ENCODE measurements at places on chromosomes 4 and X. TPM values are rescaled to one million over a fixed set of nuclear protein-coding genes. Genes with fewer than 3 reads are reported as not detected.

GRCh38 chr4:5708449-5709206 is at the start of gene EVC2:
EVC2 (minus strand) TSS chr4:5708559; CDS start chr4:5708513, 46 bp downstream.
- H3K36me3 ChIP-seq = no peaks in the 10 kb centered on the region
- peak within 1 kb of the TSS; percentile 64 for H3K4me3 ChIP-seq
- DNase-seq = no peak
- H3K27me3 ChIP-seq = no peaks in the 10 kb centered on the region
- peak within 1 kb of the TSS; percentile 46 for H3K27ac ChIP-seq

Gene CD99L2
- 22.9 TPM for total RNA-seq

GRCh38 chr4:3022112-3022511 is 52.2 kb downstream of the HTT-AS start:
- no peaks in the 10 kb centered on the region for H3K27me3 ChIP-seq
- no peak overlapping the region for H3K27ac ChIP-seq
- H3K4me3 ChIP-seq = no peak overlapping the region
- peaks cover 29% of the 10 kb centered on the region for H3K4me1 ChIP-seq
- no peaks in the 10 kb centered on the region for H3K36me3 ChIP-seq

Gene MUC7
- total RNA-seq = not detected

Gene TCEAL2
- total RNA-seq = not detected

DNA sequence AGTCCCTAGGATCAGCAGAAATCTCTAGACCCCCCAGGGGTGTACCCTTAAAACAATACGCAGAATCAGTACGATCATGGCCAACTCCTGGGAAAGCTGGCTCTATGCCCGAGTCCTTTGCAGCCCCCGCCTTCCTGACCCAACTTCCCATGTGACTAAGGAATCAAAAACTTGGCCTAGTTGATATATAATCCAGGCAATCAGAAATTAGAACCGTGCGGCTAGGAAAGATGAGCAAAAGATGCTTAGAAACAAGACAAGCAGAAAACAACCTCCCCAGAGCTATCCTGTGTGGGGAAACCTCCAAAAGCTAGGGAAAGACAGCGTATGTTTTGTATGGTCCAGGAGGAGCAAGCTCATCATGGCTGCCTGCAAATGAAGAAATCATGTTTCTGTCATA is 110.0 kb downstream of the PPARGC1A start:
- DNase-seq = no peak
- no peaks in the 10 kb centered on the region for H3K36me3 ChIP-seq
- no peak overlapping the region for H3K27ac ChIP-seq
- H3K4me1 ChIP-seq = no peaks in the 10 kb centered on the region
- no peaks in the 10 kb centered on the region for H3K27me3 ChIP-seq
- no peak overlapping the region for H3K4me3 ChIP-seq

GRCh38 chr4:79759793-79760192 is 313.2 kb downstream of the ANTXR2 start:
- H3K27ac ChIP-seq = no peak overlapping the region
- no peaks in the 10 kb centered on the region for H3K4me1 ChIP-seq
- no peaks in the 10 kb centered on the region for H3K27me3 ChIP-seq
- no peak overlapping the region for H3K4me3 ChIP-seq
- H3K36me3 ChIP-seq = no peaks in the 10 kb centered on the region
- no peak for DNase-seq

GRCh38 chr4:1234309-1234695 is 14.6 kb downstream of the CTBP1 start:
- H3K27me3 ChIP-seq = no peaks in the 10 kb centered on the region
- no peak overlapping the region for H3K27ac ChIP-seq
- peaks cover 31% of the 10 kb centered on the region for H3K36me3 ChIP-seq
- H3K4me1 ChIP-seq = no peaks in the 10 kb centered on the region
- DNase-seq = no peak

Gene SPANXC
- total RNA-seq = not detected

- no peaks in the 10 kb centered on the region for H3K36me3 ChIP-seq
- no peaks in the 10 kb centered on the region for H3K27me3 ChIP-seq
- H3K27ac ChIP-seq = peak overlapping the region; percentile 97
- H3K4me3 ChIP-seq = peak overlapping the region; percentile 46
These were observed 516 bp upstream of the COX18 start for GRCh38 chr4:73070074-73070390.

Gene C1QTNF7
- not detected for total RNA-seq

Data from GM12878 (cell line).